ENCODE measurements at places on chromosomes 12 and 14. TPM values are rescaled to one million over a fixed set of nuclear protein-coding genes. Genes with fewer than 3 reads are reported as not detected.

- H3K27ac ChIP-seq, result no peak overlapping the region
- DNase-seq, result no peak
- H3K27me3 ChIP-seq, result no peaks in the 10 kb centered on the region
- peaks cover 20% of the 10 kb centered on the region for H3K4me1 ChIP-seq
These were observed 6.0 kb upstream of the CEBPE start for GRCh38 chr14:23125011-23125410.

- peak; percentile 47 for DNase-seq
- peak overlapping the region; percentile 70 for H3K27ac ChIP-seq
- peak overlapping the region; percentile 100 for H3K4me3 ChIP-seq
- no peaks in the 10 kb centered on the region for H3K27me3 ChIP-seq
These were observed 966 bp downstream of the SINHCAF start for GRCh38 chr12:31324845-31325523.

- peaks cover 40% of the 10 kb centered on the region for H3K4me1 ChIP-seq
- peak; percentile 81 for DNase-seq
- H3K36me3 ChIP-seq, result no peaks in the 10 kb centered on the region
- no peak overlapping the region for H3K4me3 ChIP-seq
These were observed 379.8 kb downstream of the VRK1 start for GRCh38 chr14:97177016-97177415.

DNA sequence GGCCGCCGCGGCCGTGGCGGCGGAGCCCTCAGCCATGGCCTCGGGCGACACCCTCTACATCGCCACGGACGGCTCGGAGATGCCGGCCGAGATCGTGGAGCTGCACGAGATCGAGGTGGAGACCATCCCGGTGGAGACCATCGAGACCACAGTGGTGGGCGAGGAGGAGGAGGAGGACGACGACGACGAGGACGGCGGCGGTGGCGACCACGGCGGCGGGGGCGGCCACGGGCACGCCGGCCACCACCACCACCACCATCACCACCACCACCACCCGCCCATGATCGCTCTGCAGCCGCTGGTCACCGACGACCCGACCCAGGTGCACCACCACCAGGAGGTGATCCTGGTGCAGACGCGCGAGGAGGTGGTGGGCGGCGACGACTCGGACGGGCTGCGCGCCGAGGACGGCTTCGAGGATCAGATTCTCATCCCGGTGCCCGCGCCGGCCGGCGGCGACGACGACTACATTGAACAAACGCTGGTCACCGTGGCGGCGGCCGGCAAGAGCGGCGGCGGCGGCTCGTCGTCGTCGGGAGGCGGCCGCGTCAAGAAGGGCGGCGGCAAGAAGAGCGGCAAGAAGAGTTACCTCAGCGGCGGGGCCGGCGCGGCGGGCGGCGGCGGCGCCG lies 381 bp downstream of the YY1 start:
- H3K4me3 ChIP-seq, result peak overlapping the region; percentile 97
- peak overlapping the region; percentile 58 for H3K27ac ChIP-seq
- no peaks in the 10 kb centered on the region for H3K27me3 ChIP-seq
- peaks cover 23% of the 10 kb centered on the region for H3K4me1 ChIP-seq
- H3K36me3 ChIP-seq, result no peaks in the 10 kb centered on the region

DNA sequence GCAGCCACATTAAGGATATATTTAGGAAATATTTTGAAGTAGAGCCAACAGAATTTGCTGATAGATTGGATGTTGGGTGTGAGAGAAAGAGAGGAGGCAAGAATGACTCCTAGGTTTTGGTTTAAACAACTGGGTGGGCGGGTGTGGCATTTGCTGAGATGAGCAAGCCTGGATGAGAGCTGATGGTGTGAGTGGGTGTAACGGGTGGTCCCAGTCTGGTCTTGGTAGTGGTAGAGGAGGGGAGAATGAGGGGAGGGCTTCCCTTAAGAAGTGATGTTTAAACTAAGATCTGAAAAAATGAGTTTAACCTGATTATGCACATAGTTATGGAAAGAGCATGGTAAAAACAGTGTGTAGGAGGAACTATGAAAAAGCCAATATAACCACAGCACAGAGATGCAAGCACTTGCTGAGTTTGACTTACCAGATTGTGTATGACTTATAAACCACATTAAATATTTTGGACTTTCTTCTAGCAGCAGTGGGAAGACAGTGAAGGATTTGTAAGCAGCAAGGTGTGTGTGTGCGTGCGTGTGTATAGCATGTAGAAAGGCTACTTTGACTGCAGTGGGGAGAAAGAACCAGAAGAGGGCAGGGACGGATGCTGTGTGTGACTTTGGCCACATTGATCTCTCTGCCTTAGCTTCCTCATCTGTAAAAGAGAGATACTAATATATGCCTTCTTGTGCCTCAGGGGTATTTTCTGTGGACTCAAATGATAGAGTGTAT lies 139.7 kb downstream of the PRIMA1 start:
- H3K27ac ChIP-seq, result no peak overlapping the region
- DNase-seq, result peak; percentile 44
- no peaks in the 10 kb centered on the region for H3K4me1 ChIP-seq
- no peaks in the 10 kb centered on the region for H3K36me3 ChIP-seq
- peaks cover 19% of the 10 kb centered on the region for H3K27me3 ChIP-seq
- no peak overlapping the region for H3K4me3 ChIP-seq

GRCh38 chr12:109915171-109916040 lies 15.3 kb downstream of the TCHP start:
- H3K36me3 ChIP-seq, result peaks cover 58% of the 10 kb centered on the region
- no peak overlapping the region for H3K4me3 ChIP-seq
- no peaks in the 10 kb centered on the region for H3K27me3 ChIP-seq
- H3K27ac ChIP-seq, result no peak overlapping the region
- no peak for DNase-seq

DNA sequence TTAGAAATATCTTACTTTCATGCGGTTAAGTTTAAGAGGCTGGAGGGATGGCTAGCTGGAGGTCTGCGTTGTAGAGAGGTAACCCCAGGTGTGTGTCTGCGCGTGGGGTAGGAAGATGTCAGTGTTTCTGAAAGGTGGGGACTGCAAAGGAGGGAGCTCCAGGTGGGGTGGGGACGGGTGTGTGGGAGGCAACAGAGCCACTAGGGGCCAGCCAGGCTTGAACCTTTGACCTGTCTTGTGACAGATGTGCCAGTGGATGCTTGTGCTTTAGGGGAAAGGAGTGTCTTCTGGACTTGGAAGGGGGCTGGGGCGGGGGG lies 841 bp downstream of the GLI1 start:
- H3K27me3 ChIP-seq, result peaks cover 21% of the 10 kb centered on the region
- peak overlapping the region; percentile 78 for H3K4me3 ChIP-seq
- H3K36me3 ChIP-seq, result no peaks in the 10 kb centered on the region

- H3K4me1 ChIP-seq, result peaks cover 28% of the 10 kb centered on the region
- peak; percentile 100 for DNase-seq
- no peaks in the 10 kb centered on the region for H3K27me3 ChIP-seq
- peak overlapping the region; percentile 33 for H3K4me3 ChIP-seq
These were observed 57.9 kb upstream of the TMX1 start for GRCh38 chr14:51182131-51182565.

GRCh38 chr14:37054869-37055268 lies 117.5 kb downstream of the SLC25A21 start:
- no peak overlapping the region for H3K27ac ChIP-seq
- peaks cover 3% of the 10 kb centered on the region for H3K4me1 ChIP-seq
- H3K27me3 ChIP-seq, result no peaks in the 10 kb centered on the region
- DNase-seq, result no peak

GRCh38 chr12:54935235-54935951 lies 49.2 kb downstream of the TESPA1 start:
- peak overlapping the region; percentile 96 for H3K27ac ChIP-seq
- no peaks in the 10 kb centered on the region for H3K36me3 ChIP-seq
- peaks cover 59% of the 10 kb centered on the region for H3K4me1 ChIP-seq
- DNase-seq, result peak; percentile 94

DNA sequence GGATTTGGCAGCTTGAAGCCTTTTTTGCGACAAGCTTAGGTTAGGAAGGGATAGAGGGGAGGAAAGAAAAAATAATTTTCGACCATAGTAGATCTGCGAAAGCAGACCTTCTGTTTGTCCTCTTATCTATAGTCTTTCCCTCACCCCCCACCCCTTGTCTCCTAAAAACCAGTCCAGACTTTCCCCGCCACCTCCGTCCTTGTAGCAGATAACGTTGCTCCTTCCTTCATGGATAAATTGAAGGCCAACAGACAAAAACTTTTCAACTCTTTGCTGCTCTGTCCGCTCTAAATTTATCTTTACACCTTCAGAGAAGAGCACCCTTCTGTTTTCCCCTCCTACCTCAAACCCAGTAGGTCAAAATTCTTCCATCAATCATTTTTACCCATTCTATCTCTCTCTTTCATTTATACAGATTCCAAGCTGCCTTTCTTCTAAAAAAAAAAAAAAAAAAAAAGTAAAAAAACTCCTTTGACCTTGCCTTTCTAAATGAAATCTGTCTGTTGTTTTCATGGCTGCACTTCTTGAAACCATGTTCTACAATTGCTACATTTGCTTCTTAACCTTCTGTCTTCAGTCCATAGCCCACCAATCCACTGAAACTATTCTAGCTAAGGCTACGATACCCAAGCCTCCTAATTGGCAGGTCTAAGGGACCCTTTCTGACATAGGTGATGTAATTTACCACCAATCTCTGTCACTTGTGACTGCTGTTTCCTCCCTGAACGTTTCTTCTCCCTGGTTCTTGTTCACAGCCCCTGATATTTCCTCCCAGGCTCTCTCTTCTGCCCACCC lies 11.1 kb upstream of the NEMF start:
- H3K4me3 ChIP-seq, result peak overlapping the region; percentile 79
- H3K4me1 ChIP-seq, result peaks cover 29% of the 10 kb centered on the region
- H3K27me3 ChIP-seq, result no peaks in the 10 kb centered on the region
- peak overlapping the region; percentile 75 for H3K27ac ChIP-seq

DNA sequence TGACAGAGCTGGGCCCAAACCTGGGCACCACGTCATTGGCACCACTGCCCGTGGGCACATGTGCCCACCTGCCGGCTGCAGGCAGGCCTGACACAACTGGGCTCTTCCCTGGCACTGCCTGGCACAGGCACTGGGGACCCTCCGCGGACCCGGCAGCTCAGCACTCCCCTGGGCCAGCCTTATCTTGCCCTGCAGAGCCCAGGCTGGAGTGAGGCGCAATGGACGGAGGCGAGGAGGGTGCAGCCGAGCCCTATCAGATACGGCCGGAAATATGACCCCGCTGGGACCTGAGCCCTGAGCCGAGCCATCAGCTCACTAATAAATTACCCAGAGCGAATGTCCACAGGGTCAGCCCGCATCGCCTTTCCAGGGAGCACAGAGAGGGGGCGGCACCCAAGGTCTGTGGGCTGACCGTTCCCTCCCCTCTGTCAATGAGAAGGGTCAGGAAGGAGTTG lies 1.7 kb upstream of the C14orf180 start:
- no peak overlapping the region for H3K4me3 ChIP-seq
- peaks cover 47% of the 10 kb centered on the region for H3K27me3 ChIP-seq
- no peaks in the 10 kb centered on the region for H3K4me1 ChIP-seq
- no peaks in the 10 kb centered on the region for H3K36me3 ChIP-seq
- no peak for DNase-seq
- H3K27ac ChIP-seq, result no peak overlapping the region

DNA sequence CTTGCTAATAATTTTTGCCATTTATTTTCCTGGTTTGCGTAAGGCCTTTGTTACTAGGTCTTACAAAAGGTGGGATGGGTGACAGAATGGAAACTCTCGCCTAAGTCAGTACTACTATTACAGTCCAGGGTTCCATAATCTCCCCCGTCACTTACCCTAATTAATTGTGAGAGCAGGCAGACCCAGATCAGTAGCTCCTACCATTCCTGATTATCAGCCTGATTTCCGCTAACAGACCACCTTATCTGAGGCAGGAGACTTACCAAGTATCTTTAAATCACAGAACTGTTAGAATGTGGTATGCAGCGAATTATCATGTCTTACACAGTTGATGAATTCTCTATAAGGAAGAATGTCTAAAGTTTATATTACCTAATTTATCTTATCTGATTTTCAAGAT lies 234.7 kb downstream of the FOXN3 start:
- H3K4me1 ChIP-seq, result peaks cover 17% of the 10 kb centered on the region
- no peaks in the 10 kb centered on the region for H3K27me3 ChIP-seq
- H3K4me3 ChIP-seq, result no peak overlapping the region
- no peaks in the 10 kb centered on the region for H3K36me3 ChIP-seq
- DNase-seq, result no peak

DNA sequence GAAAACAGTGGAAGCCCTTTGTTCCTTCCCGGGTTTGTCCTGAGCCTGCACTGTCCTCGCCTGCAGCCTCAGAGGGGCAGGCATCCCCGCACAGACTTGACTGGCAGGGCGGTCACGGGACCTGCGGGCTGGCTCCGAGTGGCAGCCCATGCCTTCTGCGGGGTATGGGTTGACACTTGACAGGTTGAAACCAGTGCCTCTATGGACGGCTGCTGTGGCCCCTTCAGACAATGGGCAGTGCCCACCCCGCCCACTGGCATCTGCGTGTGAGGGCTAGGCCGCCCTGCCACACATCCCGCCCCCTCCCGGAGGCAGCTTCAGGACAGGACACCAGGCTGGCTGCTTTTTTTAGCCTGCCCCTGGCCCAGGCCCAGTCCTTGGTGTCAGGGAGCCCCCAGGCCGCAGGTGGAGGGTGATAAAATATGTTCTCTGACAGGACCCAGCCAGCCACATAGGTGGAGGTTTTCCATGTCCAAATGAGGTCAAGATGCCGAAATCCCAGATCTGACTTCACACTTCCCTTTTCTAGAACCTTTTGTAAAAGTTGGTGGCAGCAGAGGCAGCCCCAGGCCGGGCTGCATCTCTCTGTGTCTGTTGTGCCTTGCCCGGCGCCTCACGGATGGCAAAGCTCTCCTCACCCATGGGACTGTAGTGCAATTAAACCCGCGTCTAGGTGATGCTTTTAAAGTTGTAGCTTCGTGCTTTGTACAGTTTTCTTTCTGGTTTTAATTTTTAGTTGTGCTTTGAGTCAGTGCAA lies 10.0 kb downstream of the ANKRD9 start:
- no peak overlapping the region for H3K4me3 ChIP-seq
- H3K36me3 ChIP-seq, result no peaks in the 10 kb centered on the region
- no peaks in the 10 kb centered on the region for H3K27me3 ChIP-seq
- DNase-seq, result no peak

DNA sequence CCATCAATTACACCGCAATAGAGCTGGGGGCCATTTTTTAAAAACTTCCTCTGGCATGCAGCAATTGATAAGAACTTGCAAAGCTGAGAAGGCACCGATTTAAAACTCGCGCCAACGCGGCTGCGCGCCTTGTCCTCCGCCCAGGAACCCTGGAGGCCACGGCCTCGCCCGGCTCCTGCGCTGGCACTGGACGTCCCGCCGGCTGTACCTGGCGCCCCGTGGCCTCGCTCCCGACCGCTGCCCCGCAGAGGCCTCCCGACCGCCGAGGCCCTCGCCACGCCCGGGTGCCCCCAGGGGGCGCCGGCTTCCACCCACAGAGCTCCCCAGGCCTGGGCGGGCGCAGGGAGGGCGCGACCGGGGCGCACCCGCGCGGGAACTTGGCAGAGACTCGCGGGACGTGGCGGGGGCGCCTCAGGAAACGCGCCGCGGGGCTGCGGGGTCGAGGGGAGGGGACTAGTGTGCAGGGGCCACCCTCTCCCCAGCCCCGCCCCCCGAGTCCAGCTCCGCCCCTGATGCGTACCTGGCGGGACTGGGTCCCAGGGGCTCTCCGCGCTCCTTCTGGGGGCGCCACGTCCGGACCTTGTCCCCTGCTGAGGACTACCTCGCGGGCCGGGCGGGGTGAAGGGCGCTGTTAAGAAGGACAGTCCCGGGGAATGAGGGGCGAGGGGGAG lies 65.7 kb downstream of the TNFAIP2 start:
- no peaks in the 10 kb centered on the region for H3K27me3 ChIP-seq
- DNase-seq, result no peak
- H3K4me1 ChIP-seq, result no peaks in the 10 kb centered on the region
- no peak overlapping the region for H3K4me3 ChIP-seq
- H3K27ac ChIP-seq, result no peak overlapping the region
- H3K36me3 ChIP-seq, result no peaks in the 10 kb centered on the region

The MMP19 gene
- 0.17 TPM for total RNA-seq

The ACVR1B gene
- total RNA-seq, result 9.8 TPM

The AKAP5 gene
- 0.58 TPM for total RNA-seq

The RNASE8 gene
- not detected for total RNA-seq

The KRT80 gene
- 30.1 TPM for total RNA-seq

The FOXN4 gene
- total RNA-seq, result not detected

The FRMD6 gene
- total RNA-seq, result 103 TPM

The KMT2D gene
- 41.9 TPM for total RNA-seq

The TEX52 gene
- total RNA-seq, result not detected

The EXOC3L4 gene
- total RNA-seq, result 2.0 TPM

All from PC-3 (cell line).